ENCODE measurements at places on chromosomes 1 and 21.

- DNase-seq = no peak
These were observed 50.3 kb downstream of the ITPKB start for GRCh38 chr1:226688808-226689207.

GRCh38 chr1:193850745-193851144, 664.3 kb upstream of the B3GALT2 start:
- DNase-seq = no peak

- DNase-seq = no peak
These were observed 93.2 kb downstream of the PHTF1 start for GRCh38 chr1:113666126-113666525.

GRCh38 chr1:86068841-86069756, 87.5 kb downstream of the COL24A1 start:
- no peak for DNase-seq

GRCh38 chr1:198933515-198934222, 294.8 kb downstream of the PTPRC start:
- DNase-seq = no peak

DNA sequence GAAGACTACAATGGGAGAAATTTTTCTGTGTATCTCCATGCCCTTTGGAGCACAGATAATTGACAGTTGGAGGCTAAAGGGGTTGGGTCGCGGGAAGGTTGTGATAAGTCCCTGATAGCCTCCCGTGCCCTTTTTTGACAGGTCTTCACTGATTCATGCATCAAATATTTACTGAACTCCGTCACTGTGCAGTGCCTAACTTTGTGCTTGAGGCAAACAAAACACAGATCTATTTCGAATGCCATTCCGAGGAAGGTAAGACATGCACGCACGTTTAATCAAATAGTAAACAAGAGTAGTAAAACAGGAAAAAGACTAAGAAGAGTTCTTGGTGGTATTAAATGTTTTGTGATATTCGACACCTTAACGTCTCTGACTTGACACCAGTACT, 494 bp upstream of the PIP5K1A start:
- DNase-seq = no peak

GRCh38 chr1:248152056-248152827, 7.3 kb downstream of the OR2M5 start:
- DNase-seq = no peak

DNA sequence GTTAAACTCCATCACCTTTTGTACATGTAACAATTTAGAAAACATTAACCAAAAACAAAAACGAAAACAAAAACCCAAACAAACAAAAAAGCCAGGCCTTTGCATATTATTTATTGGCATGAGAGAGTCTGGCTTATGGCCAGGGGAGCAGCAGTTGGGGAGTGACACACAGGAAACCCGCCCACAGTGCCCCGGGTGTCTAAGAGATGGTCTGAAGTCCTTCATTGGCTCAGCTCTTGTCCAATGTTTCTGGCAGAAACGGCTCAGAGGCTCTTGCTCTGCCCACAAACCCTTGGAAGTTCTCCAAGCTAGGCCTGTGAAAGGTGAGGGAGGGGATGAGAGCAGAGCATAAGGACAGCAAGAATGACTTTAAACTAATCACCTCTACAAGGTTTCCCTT, 131.5 kb downstream of the CNIH3 start:
- DNase-seq = no peak

- no peak for DNase-seq
These were observed 1678.9 kb downstream of the KCNT2 start for GRCh38 chr1:194929357-194929756.

- no peak for DNase-seq
These were observed 58.2 kb upstream of the SPAG17 start for GRCh38 chr1:118243269-118243668.

- DNase-seq = no peak
These were observed 278.2 kb downstream of the PTPRU start for GRCh38 chr1:29514361-29515169.

DNA sequence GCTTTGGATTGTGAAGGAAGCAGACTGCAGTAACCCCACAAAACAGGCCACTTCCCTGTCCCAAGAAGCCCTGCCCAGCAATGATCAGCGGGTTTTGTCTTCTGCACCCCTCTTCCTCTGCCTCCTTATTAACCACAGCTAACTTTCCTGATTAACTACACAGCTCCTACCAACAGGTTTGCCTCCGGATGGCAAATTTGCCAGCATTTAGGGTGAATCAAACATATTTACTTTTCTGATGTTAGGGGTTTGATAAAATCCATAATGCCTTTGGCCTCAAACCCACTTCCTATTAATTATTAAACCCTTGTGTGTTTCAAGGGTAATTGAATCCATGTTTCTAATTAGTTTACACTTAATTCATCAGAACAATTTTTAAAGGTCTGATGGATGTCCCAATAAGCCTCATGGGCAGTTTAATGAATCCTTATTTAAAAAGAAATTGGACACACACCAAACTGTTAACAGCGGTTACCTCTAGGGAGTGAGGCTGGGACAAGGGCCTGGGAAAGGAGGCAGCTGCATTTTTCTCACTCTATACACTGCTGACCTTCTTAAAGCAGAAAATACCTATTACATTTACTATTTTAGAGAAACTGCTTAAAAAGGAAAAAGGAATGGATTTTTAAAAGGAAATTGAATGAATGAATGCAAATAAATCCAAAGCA, 91.9 kb downstream of the CSMD2 start:
- no peak for DNase-seq

DNA sequence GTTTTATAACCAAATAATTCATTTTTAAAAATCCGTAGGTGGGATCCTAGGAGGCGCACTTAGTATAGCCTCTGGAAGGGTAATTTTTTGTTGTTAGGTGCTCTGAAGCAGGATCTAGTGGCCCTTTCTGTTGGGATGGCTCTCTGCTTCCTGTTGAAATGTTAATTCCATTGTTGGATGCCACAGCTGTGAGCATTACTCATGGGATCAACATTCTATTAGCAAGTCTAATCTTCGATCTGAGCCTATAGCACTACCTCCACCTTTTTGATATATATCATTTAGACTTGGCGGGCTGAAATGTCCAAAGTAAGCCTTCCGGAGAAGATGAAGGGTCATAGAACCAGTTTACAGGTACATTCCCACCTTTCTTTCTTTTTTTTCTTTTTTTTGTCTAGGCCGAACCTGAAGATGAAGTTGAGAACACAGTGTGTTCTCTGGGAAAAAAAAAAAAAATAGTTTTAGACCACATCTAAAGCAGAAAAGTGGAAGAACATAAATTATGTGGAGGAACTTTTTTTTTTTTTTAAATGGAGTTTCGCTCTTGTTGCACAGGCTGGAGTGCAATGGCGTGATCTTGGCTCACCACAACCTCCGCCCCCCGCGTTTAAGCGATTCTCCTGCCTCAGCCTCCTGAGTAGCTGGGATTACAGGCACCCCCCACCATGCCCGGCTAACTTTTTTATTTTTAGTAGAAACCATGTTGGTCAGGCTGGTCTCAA, 1.4 kb downstream of the CXADR start:
- DNase-seq = no peak

DNA sequence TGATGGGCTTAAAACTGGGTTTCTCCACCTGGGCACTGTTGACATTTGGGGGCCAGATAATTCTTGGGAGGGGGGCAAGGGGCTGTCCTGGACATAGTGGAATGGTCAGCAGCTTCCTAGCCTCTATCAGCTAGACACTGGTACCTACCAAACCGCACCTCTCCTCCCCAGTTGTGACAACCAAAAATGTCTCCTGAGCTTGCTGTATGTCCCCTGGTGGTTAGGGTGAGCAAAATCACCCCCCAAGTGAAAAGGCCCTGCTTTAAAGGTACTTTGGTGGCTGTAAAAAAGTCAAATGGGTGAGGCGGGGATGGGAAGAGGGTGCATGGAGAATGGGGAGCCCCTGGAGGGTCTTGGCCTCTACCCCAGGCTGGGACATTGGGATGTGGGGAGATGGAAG, 182.0 kb downstream of the IGSF21 start:
- DNase-seq = no peak

- no peak for DNase-seq
These were observed 5.4 kb downstream of the CDKN2C start for GRCh38 chr1:50975436-50975835.

DNA sequence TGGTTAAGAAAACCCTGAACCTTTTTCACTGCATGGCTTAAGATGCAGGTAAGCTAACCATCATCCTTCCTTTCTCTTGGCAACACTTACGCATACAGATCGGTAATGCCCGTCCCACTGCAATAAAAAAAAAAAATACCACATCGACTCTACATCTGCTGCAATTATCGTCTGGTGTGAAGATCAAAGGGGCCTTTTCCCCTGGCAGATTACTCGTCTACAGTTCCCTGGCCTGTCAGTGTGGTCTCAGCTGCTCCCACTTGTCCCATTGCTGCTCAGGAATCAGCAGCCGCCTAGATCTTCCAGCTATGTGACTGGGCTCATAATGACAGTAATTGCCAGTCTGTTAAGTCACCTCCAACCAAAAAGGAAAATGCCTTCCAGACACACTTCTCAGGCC, 133.1 kb downstream of the SETD4 start:
- DNase-seq = no peak

GRCh38 chr1:29379443-29380073, 143.2 kb downstream of the PTPRU start:
- peak; percentile 47 for DNase-seq

- no peak for DNase-seq
These were observed 32.8 kb upstream of the SCMH1 start for GRCh38 chr1:41274752-41275545.

DNA sequence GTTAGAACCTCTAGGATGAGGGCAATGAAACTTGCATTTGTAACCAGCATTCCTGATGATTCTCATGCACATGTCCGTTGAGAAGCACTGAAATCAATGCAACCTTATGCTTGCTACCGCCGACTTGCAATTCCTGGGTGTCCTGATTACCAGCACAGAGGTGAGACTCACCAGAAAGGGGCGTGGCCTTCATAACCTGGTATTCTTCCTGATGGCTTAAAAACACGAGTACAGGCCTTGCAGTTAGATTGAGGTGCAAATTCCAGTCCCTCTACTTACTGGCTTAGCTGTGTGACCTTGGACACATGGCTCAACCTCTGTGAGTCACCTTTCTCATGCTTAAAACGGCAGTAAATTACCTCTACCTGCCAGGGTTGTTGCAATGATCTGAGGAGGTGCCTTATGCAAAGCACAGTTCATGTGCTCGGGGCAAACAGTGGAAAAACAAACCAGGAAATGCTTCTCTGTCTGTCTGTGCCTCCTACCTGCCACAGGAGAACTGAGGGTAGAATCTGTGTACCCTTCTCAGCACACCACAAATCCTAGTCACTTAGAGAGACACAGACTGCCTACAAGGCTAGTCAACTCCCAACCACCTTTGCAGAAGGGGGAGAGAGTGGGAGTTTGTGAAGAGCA, 39.1 kb upstream of the ECE1 start:
- no peak for DNase-seq

GRCh38 chr1:36136535-36136934, 11.5 kb upstream of the COL8A2 start:
- DNase-seq = no peak

- no peak for DNase-seq
These were observed 98.9 kb downstream of the LYST start for GRCh38 chr1:235767795-235768194.

DNA sequence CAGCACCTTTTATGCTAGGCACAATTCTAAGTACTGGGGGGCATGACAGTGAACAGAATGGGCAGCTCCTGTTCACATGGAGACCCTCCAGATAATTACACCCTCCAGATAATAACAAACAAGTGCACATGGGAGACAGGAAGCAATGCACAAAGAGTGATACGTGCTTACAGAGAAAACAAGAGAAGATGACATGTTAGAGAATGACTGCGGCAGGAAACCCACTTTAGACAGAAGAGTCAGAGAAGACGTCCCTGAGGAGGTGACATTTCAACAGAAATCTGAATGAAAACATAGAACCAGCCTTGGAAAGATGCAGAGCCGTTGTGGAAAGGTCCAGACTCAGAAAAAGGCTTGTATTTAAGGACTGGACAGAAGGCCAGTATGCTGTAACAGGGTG, 54.7 kb upstream of the ARTN start:
- DNase-seq = no peak

- no peak for DNase-seq
These were observed 63.5 kb downstream of the ATP1A1 start for GRCh38 chr1:116436611-116436970.

DNA sequence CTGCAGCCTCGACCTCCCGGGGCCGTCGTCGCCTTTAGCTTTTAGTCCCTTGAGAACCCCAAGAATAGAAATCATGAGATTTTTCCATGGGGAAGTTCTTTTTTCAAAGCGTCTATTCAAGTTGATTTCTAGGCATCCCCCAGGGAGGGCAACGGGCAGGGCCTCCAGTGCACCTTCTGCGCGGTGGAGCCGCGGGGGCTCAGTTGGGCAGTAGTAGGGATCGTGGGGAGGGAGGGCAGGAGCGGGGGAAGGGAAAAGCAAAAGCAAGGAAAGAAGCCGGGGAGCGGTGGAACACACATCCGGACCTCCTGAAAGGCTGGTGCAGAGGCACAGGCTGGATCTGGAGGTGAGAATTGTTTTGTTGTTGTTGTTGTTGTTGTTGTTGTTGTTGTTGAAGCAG, 103.4 kb downstream of the PPIAL4G start:
- no peak for DNase-seq

DNA sequence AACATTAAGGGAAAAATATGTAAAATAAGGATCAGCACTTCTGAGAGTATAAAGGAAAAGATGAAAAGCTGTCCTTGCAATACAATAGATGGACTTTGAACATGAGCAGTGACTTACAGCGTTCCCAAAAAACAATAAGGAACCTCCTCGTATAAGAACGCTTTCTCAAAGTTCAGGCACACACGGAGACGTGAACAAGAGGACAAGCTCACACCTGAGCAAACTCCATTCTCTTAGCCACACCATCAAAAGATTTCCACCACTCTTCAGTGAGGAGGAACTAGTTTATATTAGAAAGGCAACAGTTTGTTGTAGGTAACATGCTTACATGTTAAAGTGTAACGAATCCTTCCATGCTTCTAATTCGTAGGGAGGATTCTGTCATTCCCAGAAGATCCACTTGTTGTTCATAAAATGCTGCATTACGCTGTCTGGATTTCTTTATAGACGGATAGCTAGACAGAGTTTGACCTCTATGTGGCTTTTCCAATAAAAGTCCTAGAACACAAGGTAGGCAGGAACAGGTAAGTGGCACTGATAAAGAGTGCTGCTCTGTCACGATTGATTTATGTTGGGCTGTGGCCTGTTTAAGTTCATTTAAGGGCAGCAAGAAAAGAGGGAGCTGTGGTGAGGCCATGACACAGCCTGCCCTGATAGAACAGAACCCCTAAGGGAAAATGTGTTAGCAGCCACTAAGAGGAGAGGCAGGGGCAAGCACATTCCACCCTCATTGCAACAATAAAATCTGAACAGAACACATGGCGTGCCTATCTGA, 37.0 kb upstream of the ATP1A1 start:
- DNase-seq = no peak

DNA sequence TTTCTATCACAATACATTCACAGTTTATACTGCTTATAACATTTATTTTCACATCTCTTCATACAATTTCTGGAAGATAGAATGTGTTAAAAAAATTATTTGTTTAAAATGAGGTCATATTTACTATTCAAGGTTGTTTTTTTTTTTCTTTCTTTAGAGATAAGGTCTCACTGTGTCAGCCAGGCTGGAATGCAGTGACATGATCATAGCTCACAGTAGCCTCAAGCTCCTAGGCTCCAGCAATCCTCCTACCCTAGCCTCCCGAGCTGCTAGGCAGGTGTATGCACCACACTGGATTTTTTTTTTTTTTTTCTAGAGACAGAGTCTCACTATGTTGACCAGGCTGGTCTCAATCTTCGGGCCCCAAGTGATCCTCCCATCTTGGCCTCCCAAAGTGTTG, 19.0 kb upstream of the RNF11 start:
- no peak for DNase-seq

GRCh38 chr1:52599236-52599635, 2.9 kb upstream of the GPX7 start:
- DNase-seq = no peak
